ENCODE measurements at places on chromosomes 4 and X. TPM values are rescaled to one million over a fixed set of nuclear protein-coding genes. Genes with fewer than 3 reads are reported as not detected.

ERCC6L gene
- 1.8 TPM for total RNA-seq

P2RY8 gene
- total RNA-seq: 0.99 TPM

PPP3CA gene
- total RNA-seq: 50.4 TPM

NLGN4X gene
- 4.3 TPM for total RNA-seq

TENM3 gene
- total RNA-seq: 10.2 TPM

QRFPR gene
- total RNA-seq: 0.89 TPM

- no peak for DNase-seq
These were observed 56.5 kb downstream of the SNX25 start for GRCh38 chr4:185265942-185266341.

DNA sequence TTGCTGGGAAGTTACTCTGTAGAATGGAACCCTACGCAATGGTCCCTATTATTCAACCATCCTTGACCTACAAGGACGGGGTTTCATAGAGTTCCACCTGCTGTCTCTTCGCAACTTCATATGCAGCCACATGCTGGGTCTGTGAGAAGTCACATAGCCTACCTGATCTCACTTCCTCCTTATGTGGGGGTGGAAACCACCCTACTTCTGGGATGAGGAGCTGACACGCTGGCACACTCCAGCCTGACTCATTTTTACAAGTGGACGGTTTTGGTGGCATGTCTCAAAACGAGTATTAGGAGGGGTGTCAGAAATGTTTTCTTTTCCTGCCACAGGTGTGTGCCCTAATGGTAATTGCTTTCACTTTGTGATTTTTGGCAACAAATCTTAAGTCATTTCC, 36.8 kb upstream of the ARSD start:
- no peak for DNase-seq

DNA sequence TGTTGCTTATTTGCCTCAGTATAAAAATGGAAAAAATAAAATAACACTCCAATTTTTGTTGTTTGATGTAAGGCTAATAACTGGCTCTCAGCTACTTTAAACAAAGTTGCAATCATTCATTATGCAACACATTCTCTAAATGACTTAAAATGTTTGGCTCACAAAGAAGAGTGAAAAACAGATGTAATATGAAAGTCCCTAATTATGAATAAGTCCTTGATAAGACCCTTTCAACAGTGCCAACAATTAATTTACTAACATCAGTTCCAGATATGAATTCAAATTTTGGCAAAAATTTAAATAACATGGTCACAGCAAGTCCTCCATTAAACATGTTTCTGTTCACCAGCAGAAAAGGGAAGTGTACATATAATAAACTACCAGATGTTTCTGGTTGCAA, 69.8 kb downstream of the PAPSS1 start:
- no peak for DNase-seq

- no peak for DNase-seq
These were observed 19.9 kb upstream of the TNIP3 start for GRCh38 chr4:121183989-121184388.

DNA sequence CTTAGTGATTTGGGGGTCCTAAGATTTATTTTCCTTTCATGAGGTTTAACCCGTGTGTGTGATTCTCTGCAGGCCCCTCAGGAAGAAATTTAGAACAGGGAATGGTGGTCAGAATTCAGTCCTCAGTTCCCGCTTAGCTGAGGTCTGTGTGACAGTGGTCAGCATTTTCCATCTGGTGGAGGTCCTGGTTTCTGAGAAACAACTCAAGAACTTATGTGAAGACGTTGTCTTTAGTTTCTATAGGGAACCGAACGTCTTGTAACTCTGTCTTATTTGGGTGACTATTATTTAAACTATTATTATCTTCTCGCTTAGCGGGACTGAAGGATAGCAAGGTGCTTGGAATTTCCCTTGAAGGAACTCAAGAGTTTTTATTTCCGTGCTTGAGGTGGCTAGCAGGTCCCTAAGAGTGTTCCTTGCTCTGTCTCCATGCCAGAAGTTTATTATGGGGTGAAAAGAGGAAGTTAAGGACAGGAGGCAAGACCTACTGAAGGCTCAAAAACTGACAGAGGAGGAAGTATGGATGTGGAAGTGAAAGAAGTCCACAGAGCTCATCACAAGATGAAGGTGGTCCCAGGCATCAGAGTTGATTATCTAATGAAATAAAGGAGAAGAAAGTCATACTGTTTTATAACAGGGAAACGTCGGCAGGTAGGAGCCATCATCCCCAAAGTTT, 9.4 kb downstream of the MGST2 start:
- DNase-seq: no peak

- DNase-seq: no peak
These were observed 47.5 kb upstream of the FAM120C start for GRCh38 chrX:54230435-54231148.

- DNase-seq: no peak
These were observed 69.3 kb upstream of the HMX1 start for GRCh38 chr4:8940792-8941491.

DNA sequence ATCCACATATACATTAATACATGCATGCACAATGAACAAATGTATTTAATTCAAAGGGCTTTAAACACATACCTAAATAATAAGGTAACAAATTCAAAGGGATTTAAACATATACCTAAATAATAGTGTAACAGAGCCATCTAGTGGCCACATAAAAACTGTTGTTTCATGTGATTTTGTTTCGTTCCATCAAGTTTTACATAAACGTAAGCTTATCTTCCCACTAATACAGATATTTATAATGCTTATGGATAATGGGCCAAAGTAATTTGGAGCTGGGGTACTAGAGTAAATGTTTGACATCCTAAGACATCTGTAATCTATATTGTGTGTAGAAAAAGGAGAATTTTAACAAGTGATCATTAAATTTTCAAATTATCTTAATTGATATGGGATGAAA, 82.3 kb downstream of the PRSS12 start:
- DNase-seq: no peak

DNA sequence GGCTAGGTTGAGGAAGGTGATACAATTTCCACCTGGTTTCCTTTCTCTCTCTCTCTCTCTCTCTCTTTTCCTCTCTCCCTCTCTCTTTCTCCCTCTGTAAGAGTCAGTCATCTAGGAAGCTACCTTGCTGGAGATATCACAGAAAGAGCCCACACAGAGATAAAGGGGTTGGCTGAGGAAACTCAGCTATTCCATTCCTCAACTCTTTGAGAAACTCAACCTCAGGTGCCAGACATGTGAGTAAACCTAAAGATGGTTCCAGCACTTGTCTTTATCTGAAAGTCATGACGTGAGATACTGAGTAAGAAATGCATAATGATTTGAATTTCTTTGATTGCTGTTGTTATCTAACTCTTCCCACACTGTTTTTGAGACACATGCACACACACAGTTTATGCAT, 564.0 kb downstream of the SPOCK3 start:
- DNase-seq: no peak

GRCh38 chr4:114694770-114695169, 96.2 kb downstream of the UGT8 start:
- DNase-seq: peak; percentile 29
